ENCODE measurements at places on chromosomes 5 and 9.

DNA sequence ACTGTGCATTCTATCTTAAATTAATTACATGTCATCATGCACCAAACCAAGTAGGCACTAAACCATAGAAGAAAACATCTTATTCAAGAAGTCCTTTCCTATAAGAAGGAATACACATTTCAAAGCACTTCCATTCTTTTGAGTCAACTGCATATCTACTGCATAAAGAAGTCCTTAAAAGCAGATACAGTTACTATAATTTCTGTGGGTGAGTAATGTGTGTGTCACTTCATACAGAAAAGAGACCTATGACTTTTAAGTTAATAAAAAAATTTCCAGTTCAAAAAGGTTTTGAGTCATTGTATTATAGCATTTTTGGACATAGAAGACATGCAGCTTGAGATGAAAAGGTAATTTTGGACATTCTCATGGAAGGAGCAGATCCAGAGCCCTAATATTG is 125.0 kb downstream of the DTWD2 start:
- DNase-seq: no peak

GRCh38 chr5:51484326-51484725 is 101.1 kb downstream of the ISL1 start:
- no peak for DNase-seq

DNA sequence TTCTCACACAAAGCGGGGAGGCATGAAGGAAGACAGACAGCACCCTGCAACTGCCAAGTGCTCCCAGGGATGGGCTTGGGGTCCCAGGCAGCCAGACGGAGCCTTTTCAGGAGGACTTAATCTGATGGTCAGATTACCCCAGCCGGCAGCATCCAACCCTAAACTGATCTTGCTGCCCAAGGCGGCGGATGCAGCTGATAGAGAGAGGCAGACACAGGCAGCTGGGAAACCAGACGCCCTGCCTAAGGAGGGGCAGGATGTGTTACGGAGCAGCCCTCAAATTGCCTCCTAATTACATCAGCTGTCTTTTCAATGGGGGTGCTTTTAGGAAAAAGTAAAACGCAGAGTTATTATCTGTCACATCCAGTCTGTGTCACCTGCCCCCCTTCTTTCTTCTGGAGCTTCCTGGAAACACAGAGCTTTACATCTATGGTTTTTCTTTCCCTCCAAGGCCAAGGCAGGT is 190.9 kb upstream of the PANK3 start:
- DNase-seq: no peak

- no peak for DNase-seq
Observed at GRCh38 chr5:104247260-104247659, 684.7 kb upstream of the NUDT12 start.

DNA sequence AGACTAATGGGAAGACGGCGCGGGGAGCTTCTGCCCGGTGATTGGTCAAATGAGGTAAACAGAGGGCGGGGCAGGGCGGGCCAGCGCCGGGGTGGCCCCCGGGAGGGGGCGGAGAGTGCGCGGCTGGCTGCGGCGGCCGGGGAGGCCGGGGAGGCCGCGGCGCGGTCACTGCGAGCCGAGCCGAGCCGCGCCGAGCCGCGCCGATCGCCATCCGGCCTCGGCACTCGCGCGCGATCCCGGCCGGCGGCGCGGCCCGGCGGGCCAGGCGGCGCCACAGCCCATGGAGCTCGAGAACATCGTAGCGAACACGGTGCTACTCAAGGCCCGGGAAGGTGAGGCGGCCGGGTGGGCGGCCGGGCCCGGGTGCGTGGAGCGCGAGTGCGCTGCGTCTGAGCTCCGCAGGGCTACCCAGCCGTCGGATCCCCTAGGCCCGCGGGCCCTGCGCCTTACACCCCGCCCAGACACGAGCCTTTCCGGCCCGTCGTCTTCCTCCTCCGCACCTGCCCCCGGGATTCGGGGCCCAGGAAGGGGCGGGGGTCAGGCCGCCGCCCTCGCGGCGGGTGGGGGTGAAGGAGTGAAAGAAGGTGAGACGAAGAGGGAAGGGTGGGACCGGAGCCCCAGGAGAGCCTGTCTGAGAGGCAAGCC is at the start of gene GRK6:
Gene GRK6 (plus strand): TSS at position 111 of the 645 bp plus-strand sequence. CDS start 170 bp downstream, at position 281.
- DNase-seq: no peak

- no peak for DNase-seq
Observed at GRCh38 chr5:166401391-166401790, 1890.1 kb upstream of the WWC1 start.

All from amniotic stem cell (primary cell).